ENCODE measurements at places on chromosomes 7 and 10. TPM values are rescaled to one million over a fixed set of nuclear protein-coding genes. Genes with fewer than 3 reads are reported as not detected.

FAM185A gene
- total RNA-seq = 7.4 TPM

SPDYE8 gene
- 0.09 TPM for total RNA-seq

CHCHD3 gene
- total RNA-seq = 75.0 TPM

EEPD1 gene
- 10.8 TPM for total RNA-seq

PARP12 gene
- 9.1 TPM for total RNA-seq

FBXO24 gene
- 0.80 TPM for total RNA-seq

WAPL gene
- 31.2 TPM for total RNA-seq

APBB1IP gene
- 1.6 TPM for total RNA-seq

TUBAL3 gene
- 0.09 TPM for total RNA-seq

HOXA6 gene
- total RNA-seq = 5.6 TPM

- DNase-seq = no peak
Measured at GRCh38 chr7:7114575-7115291, 67.6 kb upstream of the C1GALT1 start.

- no peak for DNase-seq
Measured at GRCh38 chr10:35017608-35018007, 72.5 kb downstream of the CUL2 start.

GRCh38 chr7:36781011-36781738 lies 56.9 kb upstream of the AOAH start:
- DNase-seq = peak; percentile 11

- no peak for DNase-seq
Measured at GRCh38 chr10:49174926-49175500, 13.2 kb downstream of the TMEM273 start.

- DNase-seq = no peak
Measured at GRCh38 chr7:73941836-73942551, 81.0 kb downstream of the TMEM270 start.

DNA sequence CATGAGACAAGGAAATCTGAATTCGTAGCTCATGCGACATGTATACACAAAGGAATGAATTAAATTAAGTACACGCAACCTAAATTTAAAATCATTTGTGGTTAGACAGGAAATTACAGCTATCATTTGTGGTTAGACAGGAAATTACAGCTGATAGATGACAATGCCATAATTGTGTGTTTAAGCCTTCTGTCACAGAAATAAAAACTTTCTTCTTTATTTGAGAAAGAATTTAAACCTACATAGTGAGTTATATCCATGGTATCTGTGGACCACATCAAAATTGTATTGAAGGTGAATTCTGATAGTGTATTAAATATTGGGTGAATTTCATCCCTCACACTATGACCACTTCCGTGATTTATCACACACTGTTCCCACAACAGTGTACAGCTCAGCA lies 362.9 kb downstream of the MAGI2 start:
- DNase-seq = no peak

DNA sequence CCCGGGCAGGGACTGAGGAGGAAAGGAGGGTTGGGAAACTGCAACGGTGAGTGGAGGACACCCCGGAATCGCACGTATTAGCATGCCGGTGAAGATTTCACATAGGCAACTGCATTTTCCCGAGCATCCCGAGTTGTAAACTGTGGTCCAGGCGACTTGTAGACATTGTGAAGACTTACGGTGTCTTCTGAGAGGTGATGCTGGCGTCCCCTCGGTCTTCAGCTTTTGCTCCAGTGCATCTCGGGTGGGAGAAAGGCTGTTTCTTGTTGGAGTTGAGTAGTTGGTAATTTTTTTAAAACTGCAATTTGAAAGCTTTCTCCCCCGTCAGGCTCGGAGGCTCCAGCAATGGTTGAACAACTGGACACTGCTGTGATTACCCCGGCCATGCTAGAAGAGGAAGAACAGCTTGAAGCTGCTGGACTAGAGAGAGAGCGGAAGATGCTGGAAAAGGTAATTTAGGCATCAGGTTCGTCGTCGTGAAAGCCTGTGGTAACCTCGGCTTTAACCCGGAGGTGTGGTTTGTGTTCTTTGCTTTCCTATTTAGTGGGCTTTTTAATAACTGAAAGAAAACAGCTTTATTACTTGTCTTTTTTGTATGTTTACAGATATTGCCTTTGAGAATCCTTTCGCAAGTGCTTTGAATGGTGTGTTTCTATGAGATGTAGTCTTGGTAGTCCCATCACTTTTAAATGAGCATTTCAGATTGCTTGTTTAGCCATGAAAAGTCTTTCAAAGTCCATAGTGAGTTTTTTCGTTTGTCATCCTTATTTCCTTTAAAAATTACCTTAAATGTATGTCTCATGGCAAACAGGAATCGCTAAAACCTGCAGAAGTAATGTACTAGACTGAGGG lies 687 bp downstream of the HELLS start:
- DNase-seq = peak; percentile 44

- DNase-seq = no peak
Measured at GRCh38 chr7:1225441-1226185, 7.1 kb upstream of the UNCX start.

- DNase-seq = peak; percentile 79
Measured at GRCh38 chr7:69739931-69740431, 141.7 kb downstream of the AUTS2 start.

DNA sequence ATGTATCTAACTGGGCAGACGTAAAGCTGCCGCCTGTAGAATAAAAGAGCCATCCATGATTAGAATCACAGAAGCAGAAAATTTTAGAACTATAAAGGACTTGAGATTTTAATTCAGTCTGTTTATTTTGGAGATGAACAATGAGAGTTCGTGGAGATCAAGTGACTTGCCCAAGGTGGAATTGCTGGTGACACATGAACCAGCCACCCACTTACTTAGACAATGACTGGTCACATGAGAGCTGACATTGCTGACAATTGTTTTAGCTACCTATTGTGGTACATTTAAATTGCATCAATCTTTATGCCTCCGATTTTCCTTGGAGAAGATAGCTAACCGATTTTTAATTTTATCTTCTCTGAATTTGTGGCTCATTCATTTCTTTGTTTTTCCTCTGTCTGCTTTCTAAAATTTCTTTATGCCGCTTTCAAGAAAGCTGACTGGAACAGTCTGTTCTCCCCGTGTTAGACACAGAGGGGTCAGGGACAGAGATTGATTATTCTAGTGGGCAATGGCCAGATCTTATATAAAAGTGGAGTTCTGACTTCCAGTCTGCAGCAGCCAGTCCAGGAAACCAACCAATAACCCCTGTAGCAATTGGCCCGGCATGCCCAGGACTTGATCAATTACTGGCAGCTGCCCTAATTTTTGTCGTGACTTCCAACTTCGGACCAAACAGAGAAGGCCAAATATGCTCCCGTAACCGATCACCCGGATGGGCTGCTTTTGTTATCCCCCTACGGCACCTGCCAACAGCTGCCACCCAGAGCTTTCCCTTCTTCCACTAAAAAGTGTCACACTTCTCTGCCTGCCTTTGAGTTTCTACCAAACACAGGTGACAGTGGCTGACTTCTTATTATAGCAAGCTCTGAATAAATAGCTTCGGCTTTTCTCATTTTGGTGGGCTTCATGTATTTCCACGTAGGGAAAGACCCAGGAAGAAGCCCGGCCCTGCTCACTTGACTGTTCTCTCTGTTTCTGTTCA lies 241.6 kb downstream of the CAMK1D start:
- no peak for DNase-seq

GRCh38 chr10:37479469-37479868 lies 354.1 kb downstream of the ANKRD30A start:
- no peak for DNase-seq

- no peak for DNase-seq
Measured at GRCh38 chr7:122935620-122936019, 49.4 kb upstream of the CADPS2 start.

DNA sequence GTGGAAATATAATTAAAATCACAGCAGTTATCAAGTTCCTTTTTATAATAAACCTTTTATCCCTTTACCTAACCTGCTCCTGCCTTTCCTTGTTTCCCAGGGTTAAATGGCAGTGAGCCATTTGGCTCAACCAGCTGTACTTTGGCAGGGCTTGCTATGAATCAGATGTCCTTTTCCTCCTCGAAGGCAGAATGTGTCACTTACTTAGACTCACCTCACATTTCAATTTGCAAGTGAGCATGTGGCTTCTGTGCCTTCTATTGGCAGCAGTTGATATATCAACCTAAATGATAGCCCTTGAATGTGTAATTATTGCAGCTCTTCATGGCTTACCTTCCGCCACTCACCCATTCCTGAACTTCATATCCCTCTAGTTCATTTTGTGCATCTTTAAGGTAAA lies 301.7 kb downstream of the CSTF2T start:
- peak; percentile 76 for DNase-seq

DNA sequence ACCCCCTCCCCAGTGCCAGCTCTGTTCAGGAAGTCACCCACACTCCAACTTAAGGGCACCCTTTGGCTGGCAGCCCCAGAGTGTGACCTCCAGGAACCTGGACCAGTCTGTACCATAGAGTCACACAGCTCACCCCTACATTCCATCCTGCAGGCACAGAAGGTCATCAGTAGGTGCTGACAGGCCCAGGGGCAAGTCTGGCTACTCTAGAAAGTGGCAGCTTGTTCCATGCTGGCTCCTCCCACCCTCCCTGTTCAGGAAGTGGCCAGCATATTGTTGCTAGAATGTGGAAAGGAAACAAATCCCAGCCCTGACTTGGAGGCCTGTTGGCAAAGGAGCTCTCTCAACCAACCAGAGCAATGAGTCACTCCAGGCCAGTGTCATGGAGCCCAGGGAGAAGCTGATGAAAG lies 3.2 kb upstream of the NCOA4 start:
- DNase-seq = no peak

DNA sequence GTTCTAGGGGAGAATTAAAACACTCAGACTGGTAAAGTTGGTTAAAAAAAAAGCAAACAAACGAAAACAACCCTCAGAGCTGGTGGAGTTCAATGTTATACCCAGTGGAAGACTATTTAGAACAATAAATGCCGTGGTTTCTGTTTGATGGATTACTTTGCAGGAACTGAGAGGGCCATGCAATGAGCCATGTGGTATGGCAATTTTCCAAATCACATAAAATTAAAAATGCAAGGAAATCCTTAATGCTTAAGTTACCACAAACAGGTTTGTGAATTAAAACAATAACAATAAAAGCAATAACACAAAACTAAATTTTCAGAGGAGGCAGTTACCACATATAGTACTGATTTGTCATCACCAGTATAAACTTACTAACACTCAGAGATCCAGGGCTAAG lies 96.9 kb downstream of the RTKN2 start:
- no peak for DNase-seq

DNA sequence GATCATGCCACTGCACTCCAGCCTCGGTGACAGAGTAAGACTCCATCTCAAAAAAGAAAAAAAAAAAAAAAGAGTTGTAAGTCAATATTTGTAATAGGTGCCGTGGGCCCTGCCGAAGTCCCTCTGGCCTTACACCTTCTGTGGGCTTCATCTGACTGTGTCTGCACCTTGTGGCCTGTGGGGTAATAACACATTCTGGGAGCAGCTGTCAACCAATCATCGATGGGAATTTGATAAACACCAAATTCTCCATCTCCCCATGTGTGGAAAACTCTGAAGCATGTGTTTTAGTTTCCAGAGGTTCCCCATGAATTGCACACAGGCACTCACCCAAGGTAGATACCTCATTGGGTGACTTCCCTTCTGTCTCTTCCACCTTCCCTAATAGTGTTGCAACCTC lies 10.8 kb downstream of the ZNF394 start:
- DNase-seq = no peak

Data from muscle of leg (tissue), 16 donors.